ENCODE measurements at places on chromosomes 1 and 21. TPM values are rescaled to one million over a fixed set of nuclear protein-coding genes. Genes with fewer than 3 reads are reported as not detected.

Gene TMEM200B
- total RNA-seq = 29.9 TPM

Gene IFI6
- 28.5 TPM for total RNA-seq

Gene RNU1-2
- under 0.01 TPM for total RNA-seq

Gene NBPF4
- total RNA-seq = not detected

Gene SLC2A5
- total RNA-seq = 0.20 TPM

Gene SLFNL1
- 0.35 TPM for total RNA-seq
